Cerebellar cortex (tissue), 1 donor: ENCODE measurements at places on chromosomes 4 and X.

DNA sequence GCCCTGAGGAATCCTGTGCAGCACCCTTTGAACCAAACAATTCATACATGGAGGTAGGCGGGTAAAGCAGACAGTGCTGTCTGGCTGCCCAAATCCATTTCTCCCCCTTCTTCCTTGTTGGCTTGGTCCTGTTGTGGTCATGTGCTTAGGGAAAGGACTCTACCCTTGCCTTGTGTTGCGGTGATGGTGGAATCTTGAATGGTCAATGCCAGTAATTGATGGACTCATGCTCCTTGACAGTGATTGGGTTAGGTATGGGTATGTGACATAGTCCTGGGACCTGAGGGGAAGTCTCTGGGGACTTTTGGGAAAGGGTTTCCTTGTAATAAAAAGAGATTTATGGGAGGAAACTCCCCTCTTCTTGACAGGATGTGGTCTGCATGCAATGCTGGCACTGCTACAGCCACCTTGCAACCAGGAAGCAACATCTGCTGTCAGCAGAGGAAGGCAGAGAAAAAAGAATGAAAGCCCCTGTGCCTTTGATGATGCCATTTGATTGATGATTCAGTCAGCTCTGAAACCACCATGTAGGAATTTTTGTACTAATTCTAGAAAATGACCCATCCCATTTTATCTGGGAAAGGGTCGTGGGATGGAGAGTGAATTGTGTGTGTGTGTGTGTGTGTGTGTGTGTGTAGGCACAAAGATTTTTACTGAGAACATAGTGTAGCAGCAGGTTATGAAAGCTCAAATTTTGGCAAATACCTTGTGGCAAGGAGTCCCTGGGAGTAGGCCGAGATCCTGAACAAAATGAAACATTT, 30.0 kb upstream of the HUWE1 start:
- no peak for DNase-seq

- DNase-seq: no peak
These were observed 1033.1 kb downstream of the RAPGEF2 start for GRCh38 chr4:160136021-160136420.

- DNase-seq: no peak
These were observed 30.4 kb upstream of the PPARGC1A start for GRCh38 chr4:23920296-23920695.

- DNase-seq: peak; percentile 61
These were observed 19.7 kb downstream of the PRIMPOL start for GRCh38 chr4:184669251-184669650.

DNA sequence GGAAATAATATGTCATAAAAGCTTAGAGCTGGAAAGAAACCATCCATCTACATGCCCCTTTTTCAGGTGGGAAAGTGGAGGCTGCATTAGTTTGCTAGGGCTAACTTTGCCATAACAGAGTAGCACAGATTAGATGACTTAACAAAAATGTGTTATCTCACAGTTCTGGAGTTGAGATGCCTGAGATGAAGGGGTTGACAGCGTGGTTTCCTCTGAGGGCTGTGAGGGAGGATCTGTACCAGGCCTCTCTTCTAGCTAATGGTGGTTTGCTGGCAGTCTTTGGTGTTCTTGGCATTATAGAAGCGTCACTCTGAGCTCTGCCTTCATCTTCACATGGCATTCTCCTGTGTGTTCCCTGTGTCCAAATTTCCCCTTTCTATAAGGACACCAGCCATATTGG, 2.4 kb downstream of the CHRNA9 start:
- DNase-seq: no peak

DNA sequence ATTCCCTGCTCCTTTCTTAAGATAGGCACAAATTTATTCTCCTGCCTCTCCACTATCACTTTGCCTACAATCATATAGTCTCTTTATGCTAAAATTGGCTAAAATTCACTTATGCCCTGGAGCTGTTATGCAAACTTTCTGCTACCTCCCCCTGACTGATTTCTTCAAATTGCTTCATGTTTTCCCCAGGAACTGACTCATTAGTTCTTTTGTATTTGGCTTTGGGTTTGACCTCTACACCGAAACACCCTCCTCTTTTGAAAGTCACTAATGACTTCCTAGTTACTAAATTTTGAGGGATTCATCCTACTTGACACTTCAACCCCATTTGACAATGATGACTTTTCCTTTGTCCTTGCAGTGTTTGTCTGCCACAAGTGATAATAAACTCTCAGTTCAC, 222.6 kb downstream of the NDST4 start:
- DNase-seq: no peak

DNA sequence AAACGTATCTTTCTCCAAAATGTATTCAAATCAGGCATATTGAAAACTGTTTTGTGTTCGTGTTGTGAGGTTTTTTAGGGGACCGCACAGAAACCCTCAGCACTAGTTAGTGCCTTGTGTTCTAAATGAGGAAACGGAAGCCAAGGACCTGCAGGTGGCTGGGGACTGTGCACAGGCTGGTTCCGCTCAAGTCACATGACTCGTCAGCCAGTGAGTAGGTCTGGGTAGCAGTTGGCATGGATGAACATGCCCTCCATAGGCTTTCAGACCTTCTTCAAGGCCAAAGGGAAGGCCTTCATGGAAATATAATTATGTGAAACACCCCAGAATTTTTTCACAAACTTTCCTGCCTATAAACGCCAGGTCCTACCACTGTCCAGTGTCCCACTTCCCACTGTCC, 1.3 kb upstream of the F11 start:
- DNase-seq: no peak

GRCh38 chrX:124415115-124415800, 68.9 kb downstream of the SH2D1A start:
- no peak for DNase-seq

DNA sequence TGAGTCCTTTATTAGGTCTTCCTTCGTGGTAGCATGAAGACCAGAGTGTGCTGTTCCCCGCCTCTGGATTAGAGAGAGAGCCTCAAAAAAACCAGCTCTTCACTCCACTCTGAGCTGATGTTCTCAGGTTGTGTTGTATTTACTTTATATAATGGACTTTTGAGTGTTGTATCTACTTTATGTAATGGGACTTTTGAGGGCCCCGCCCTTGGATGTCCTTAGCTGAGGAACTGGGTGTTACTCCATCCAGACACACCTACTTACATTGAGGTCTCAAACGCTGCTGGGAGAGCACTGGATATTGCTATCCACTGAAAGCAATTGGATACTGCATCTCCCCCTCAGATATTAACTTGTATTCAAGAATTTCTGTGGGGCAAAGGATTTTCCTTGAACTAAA, 28.2 kb downstream of the ATP8A1 start:
- DNase-seq: no peak

DNA sequence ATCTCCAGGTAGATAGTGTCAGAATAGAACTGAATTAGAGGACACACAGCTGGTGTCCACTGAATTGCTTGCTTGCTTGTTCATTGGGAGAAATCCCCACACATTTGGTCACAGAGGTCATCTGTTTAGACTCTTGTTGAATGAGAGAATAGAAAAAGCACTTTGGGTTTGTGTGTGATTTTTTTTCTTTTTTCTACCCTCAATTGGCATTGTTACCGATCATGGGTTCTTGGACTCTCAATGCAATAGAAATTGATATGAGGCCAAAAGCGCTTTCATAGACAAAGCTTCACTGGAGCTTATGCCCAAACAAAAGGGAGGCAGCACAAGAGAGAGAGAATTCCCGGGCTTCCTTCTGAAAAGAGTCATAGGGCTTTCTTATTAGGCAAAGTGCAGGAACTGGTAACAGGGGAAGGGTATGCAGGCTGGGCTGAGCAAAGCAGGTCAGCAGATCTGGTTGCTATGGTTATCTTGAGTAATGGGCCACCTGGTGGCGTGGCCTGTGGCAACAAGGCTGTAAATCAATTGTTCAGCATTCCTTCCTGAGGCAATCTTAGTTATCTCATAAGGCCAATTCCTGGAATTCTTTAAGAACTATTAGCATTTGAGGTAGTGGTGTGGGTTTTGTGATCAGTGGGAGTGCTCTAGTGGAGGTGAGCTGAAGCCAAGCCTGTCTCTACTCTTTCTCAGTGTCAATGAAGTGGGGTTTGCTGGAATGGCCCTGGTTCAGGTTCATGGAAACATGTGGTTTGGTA, 5.3 kb upstream of the GPR82 start:
- DNase-seq: peak; percentile 4

GRCh38 chrX:18348047-18348446, 6.4 kb downstream of the SCML2 start:
- DNase-seq: no peak

GRCh38 chr4:181962321-181962720, 280.9 kb upstream of the TENM3 start:
- no peak for DNase-seq

DNA sequence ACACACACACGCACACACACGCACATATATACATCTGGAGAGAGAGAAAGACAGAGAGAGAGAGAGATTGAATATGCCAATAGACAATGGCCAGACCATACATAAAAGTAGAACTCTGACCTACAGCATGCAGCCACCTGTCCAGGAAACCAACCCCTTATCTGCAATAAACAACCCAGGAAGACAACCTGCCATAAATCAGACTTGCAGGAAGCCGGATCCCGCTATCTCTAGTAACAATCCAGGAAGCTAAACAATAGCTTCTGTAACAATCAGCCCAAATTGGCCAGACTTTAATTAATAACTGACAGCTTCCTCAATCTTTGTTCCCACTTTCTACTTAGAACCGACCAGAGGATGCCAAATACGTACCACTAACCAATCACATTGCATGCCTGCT, 173.2 kb downstream of the LDB2 start:
- no peak for DNase-seq

GRCh38 chrX:15158350-15158735, 111.5 kb downstream of the ASB9 start:
- no peak for DNase-seq

DNA sequence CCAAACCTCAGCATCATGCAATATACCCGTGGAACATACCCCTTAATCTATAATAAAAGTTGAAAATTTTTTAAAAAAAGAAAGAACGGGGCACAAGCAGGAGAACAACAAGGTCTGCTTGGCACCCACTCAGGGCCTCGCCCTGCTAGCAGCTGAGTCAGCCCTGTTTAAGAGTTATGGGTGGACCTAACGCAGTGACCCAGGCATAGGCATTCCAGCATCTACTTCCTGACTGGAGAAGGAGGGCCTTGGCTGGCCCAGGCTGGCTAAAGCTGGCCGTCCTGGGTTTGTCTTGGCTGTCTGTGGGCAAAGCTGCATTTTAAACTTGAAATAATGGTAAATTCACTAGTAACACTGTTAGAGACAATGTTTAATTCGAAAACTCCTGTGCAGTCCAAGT, 236.7 kb upstream of the PGRMC2 start:
- no peak for DNase-seq

- no peak for DNase-seq
These were observed 112.8 kb upstream of the ATXN3L start for GRCh38 chrX:13432414-13433297.

- no peak for DNase-seq
These were observed 101.8 kb upstream of the CYSLTR1 start for GRCh38 chrX:78429172-78429571.

DNA sequence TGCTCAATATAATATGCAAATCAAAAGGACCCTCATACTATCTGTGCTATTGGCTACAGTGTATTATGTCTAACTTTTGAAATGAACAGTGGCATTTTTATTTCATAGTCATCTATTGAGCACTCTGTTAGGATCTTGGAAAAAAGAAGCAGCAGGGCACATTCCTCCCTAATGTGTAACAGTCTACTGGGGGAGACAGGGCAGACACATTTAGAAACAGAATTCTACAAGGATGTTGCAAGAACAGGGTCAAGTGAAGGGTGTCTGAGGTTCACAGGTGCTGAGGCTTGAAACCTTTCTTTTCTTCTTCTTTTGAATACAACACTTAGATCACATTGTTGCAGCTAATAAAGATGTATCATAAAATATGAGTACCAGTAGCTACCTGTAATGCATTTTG, 129.7 kb upstream of the SLC4A4 start:
- DNase-seq: no peak

DNA sequence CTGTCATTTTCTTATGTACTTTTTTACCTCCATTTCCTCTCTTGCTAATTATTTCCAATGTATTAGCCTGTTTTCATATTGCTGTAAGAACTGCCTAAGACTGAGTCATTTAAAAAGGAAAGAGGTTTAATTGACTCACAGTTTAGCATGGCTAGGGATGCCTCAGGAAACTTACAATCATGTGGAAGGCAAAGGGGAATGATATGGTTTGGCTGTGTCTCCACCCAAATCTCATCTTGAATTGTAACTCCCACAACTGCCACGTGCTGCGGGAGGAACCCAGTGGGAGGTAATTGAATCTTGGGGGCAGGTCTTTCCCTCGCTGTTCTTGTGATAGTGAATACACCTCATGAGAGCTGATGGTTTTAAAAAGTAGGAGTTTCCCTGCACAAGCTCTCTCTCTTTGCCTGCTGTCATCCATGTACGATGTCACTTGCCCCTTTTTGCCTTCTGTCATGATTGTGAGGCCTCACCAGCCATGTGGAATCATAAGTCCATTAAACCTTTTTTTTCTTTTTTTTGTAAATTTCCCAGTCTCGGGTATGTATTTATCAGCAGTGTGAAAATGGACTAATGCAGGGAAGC, 870.0 kb upstream of the INTU start:
- no peak for DNase-seq

GRCh38 chrX:152575331-152575730, 62.4 kb upstream of the GABRQ start:
- no peak for DNase-seq

DNA sequence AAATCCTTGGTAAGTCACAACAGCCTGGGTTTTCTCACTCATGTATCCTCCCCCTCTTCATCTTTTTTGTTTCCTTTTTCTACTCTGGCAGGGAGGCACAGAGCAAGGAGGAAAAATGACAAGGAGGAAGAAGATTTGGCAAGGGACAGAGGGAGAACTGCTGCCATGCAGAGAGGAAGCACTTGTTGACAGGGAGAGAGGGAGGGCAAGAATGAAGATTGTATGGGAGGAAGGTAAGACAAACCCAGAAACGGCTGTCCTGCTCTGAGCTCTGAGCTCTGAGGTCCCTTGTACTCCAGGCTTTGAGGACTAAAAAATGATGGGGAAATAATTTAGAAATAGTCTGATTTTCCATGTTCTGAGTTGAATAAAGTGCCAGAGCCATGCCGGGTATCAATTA, 123.9 kb downstream of the DCHS2 start:
- DNase-seq: peak; percentile 27

DNA sequence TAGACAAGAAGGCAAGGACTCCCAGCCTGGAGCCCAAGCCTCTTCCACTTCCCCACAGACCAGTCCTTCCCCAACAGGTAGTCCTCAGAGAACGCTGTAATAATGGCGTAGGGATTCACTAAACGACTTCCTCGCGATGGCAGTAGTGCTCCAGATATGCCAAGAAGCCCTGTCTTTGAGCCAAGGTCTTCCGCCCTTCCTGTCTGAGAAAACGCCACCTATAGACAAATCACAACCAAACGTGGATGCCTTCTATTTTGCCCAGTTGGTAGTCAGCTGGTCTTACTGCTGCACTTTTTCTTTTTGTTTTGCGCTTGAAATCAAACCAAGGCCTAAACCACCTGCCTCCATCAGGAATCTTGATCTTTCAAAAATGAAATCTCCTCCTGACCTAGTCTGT, 203.3 kb downstream of the OR13H1 start:
- DNase-seq: peak; percentile 23

- DNase-seq: no peak
These were observed 74.4 kb upstream of the SOD3 start for GRCh38 chr4:24720979-24721378.
